ENCODE measurements at places on chromosomes 1 and 21.

- DNase-seq = no peak
Measured at GRCh38 chr1:218851586-218851985, 322.1 kb upstream of the LYPLAL1 start.

GRCh38 chr1:13759072-13759471, 59.1 kb downstream of the PRDM2 start:
- DNase-seq = no peak

DNA sequence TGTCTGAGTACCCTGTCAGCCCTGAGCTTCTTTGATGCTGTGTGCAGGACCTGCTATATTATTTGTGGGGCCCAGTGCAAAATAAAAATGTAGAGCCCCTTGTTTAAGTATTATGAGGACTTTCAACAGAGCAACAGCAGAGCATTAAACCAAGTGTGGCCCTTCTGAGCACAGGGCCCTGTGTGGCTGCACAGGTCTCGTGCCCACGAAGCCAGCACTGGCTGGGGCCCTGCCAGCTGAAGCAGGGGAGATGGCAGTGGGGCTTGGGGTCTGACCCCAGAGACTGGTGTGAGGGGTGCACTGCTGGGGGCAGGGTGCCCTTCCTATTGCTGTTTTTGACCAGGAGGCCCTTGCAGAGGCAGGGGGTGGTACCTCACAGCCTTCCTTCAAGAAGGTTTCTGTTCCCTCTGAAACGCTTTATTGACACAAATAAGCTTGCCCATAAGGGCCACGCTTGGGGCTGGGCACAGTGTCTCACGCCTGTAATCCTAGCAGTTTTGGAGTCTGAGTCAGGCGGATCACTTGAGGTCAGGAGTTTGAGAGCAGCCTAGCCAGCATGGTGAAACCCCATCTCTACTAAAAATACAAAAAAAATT, 2.2 kb upstream of the SEMA4A start:
- DNase-seq = peak; percentile 73

GRCh38 chr1:10724948-10725847, 71.2 kb downstream of the CASZ1 start:
- no peak for DNase-seq

DNA sequence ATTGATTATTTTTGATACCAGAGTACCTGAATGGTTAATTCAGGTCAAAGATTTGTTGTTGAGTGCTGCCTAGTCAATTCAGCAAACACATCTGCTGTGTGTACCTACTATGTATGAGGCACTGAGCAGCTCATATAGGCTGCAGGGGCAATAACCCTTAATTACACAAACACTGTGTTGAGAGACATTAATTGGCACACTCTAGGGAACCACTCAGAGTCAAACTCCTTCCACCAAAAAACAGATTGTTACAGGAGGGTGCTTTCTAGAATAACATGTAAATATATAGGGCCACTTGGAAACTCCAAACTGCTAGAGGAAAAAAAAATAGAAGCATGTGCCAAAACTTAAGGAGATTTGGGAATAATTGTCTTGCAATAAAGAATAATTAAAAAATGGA, 31.3 kb downstream of the UBE2U start:
- no peak for DNase-seq

- peak; percentile 70 for DNase-seq
Measured at GRCh38 chr1:84370831-84371394, 27.4 kb upstream of the DNASE2B start.

- peak; percentile 14 for DNase-seq
Measured at GRCh38 chr21:20592463-20592862, 405.7 kb upstream of the NCAM2 start.

- DNase-seq = no peak
Measured at GRCh38 chr1:154400381-154400801, 4.8 kb upstream of the IL6R start.

DNA sequence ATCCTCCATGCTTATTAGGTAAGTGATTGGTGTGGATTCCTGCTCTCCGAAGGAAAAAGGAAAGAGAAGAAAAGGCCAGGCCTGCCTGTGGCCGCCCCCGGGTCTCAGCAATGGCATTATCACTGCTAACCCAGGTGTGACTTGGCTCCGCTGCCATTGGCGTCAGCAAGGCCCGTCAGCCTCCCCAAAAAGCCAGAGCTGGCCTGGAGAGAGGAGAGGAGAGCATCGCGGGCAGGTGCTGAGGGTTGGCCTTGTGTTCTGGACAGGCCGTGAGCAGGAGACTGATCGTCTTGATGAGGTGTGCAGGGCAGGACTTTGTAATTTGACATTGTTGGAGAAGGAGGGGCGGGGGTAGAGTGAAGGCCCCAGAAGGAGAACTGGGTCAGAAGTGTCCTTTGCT, 186.4 kb downstream of the CAMTA1 start:
- no peak for DNase-seq

DNA sequence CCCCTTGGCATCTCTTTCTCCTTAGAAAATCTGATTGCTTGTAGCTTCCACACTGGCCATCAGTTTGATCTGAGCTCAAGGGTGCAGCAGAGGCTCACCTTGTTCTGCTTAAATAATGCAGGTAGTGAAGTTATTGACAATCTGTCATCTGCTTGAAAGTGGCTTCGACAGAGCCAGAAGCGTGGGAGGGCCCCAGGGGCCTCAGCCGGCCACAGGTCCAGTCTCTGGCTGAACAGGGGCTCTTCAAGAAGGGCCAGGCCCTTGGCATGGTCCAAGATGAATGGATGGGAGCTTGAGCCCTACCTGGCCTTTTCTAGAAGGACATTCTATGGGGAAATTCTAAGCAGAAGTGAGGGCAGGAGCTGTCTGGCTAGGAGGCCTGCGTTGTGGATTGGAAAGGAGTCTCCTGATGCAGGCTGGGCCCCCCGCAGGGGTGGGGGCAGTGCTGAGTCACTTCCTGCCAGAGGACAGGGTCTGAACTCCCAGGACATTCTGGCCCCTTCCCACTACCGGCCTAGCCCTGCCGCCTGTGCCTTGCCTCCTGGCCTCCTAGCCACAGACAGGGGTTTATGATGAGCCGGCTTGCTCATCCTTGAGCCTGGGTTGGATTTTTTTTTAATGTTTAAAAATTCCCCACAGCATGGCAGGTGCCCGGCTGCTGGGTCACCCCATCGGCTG, 162.3 kb upstream of the VAMP3 start:
- no peak for DNase-seq

GRCh38 chr1:20385630-20386029, 95.0 kb downstream of the VWA5B1 start:
- DNase-seq = no peak

DNA sequence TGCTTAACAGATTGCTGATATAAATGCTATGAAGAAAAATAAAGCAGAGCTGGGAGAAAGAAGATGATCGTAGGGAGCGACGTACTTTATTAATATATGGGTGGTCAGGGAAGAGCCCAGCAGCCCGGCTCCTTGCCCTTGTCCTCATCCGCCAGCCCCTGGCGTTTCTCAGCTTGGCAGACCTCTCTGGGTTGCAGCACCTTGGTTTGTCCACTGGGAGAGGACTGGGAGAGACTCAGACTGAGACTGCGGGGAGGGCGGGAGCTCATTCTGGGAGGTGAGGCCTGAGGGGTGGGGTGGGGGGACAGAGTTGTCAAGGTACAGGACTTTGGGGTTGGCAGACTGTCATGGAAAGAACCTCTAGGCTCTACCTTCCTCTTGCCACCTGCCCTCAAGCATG, 3.3 kb upstream of the S100A3 start:
- no peak for DNase-seq

DNA sequence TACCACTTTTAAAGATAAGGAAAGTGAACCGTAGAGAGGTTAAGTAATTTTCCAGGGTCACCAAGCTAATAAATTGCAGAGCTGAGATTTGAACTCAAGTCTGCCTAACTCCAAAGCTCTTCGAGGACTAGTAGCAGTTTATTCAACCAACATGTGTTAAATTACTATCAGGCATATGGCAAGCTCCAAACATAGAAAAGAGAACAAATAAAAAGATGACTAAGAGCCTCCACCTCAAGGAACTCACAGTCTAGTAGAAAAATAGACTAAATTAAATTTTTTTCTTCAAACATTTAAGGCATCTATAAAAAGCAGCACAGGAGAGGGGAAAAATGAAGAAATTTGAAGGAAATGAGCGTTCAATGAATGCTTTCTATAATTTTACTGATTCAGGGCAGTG, 22.2 kb downstream of the SLC9C2 start:
- no peak for DNase-seq

DNA sequence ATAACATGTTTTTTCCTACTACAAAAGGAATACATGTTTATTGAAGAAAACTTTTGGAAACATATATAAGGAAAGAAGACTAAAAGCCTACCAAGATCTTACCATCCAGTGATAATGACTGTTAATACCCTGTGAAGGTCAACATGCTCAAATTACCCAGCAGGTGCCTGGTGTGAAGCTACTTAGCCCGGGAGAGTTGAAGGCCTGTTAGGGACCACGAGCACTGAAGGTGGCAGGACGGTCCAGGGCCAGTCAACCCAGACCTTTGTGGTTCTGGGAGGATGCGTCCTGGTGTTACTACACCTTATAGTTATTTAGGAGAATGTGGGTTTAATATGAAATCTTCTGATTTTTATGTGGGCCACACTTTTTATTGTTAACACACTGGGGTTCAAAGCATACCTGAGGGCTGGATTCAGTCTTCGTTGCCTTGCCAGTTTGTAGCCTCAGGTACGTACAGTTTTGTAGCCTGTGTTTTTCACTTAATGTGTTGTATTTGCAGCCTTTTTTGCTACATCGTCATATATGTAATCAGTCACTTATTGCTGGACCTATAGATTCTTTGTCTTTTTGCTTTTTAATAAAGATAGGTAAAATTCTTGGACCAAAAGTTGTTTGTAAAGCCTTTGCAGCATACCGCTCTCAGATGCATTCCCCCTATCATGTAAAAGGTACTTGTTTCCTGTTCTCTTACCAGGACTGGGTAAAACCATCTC, 9.8 kb downstream of the ITSN1 start:
- DNase-seq = no peak

DNA sequence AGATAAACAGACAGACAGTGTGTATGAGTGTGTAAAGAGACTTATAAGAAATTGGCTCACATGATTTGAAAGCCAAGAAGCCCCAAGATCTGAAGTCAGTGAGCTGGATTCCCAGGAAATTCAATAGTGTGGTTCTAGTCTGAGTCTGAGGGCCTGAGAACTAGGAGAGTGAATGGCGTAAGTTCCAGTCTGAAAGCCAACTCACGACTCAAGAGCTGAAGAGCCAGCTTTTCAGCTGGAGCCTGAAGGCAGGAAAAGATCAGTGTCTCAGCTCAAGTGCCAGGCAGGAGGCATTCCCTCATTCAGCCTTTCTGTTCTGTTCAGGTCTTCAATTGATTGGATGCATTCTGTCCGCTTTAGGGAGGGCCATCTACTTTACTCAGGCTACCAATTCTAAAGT, 257.2 kb downstream of the PLPP3 start:
- no peak for DNase-seq

- DNase-seq = no peak
Measured at GRCh38 chr1:109351457-109351856, 44.6 kb upstream of the MYBPHL start.

DNA sequence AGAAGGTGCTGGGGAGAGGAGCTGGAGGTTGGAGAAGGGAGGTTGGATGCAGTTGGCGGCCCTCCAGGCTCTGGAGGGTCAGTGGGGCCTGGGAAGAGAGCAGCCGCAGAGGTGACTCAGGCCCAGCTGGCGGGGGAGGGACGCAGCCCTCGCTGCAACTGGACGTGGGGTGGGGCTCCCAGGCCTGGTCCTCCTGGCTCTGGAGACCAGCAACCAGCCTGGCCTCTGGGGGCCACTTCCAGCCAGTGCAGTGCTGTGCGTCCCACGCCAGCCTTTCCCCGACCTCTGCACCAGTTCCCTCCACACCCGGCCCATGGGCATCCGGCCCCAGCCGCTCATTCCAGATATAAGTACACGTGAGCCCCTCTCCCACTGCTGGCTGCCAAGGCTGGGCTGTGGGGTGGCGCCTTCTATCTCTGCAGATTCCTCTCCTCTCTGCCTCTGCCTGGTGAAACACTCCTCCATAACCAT, 38.0 kb upstream of the COL18A1 start:
- peak; percentile 97 for DNase-seq

DNA sequence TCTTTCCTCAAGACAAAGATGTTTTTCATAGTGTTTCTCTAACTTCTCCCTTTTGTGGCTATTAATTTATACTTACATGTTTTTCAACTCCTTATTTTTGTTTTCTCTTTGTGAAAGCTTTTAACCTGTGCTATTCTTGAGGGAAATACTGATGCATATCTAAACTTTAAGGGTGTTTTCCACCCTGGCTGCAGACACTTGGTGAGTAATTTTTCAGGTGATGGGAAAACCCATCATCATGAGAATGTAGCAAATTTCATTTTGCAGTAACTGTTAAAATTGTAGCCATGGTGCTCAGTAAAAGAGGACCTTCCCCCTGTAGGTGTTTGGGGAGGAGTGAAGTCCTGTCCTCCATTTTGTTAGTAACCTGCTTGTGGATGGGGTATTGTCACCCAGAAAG, 124.2 kb downstream of the LIPI start:
- DNase-seq = no peak

- no peak for DNase-seq
Measured at GRCh38 chr1:246607462-246607861, 41.2 kb downstream of the CNST start.

DNA sequence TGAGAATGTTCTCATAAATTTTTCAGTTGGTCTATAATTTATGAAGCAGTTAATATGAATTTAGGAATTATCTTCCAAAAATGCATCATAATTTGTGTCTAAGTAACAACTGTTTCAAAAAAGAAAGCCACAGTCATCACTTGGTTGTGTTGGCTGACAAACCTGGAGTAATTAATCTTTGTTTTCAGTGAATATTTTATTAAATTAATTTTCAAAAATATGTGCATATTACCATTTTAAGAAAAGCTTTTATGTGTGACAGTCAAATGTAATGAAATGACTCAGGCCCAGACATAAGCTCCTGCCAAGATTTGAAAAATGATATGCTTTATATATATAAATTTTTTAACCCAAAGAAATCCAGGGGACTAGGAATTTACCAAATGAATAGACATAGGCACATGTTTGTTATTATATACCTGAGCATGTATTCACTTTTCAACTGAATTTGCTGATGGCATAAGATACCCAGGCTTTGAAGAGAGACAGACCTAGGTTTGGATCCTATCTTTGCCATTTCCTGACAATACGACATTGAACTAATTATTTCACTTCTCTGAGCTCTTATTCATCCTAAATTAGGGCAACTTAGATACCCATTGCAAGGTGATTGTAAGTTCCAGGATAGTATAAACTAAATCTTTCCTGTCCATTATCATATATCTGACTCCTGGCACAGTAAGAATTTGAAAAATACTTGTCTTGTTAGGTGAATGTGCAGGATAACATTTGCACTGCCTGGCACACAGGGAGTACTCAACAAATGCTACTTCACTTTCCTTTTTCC, 729.5 kb upstream of the ADGRL2 start:
- DNase-seq = no peak

- DNase-seq = no peak
Measured at GRCh38 chr1:169392406-169392805, 24.4 kb downstream of the BLZF1 start.

All from amniotic epithelial cell (primary cell).